Activated CD4-positive, alpha-beta T cell treated with anti-CD3 and anti-CD28 coated beads, Interleukin-2, Interleukin-4, amounts not matched to agents 100 ng/mL and 50 ng/mL, durations not matched to agents 16 hours and 8 hours (primary cell): ENCODE measurements at places on chromosomes 1 and 21.

- no peak for DNase-seq
These were observed 727.6 kb downstream of the PTPRU start for GRCh38 chr1:29963946-29964345.

- no peak for DNase-seq
These were observed 124.2 kb upstream of the IFFO2 start for GRCh38 chr1:19080721-19081120.

- no peak for DNase-seq
These were observed 460.5 kb upstream of the ADGRL2 start for GRCh38 chr1:81340239-81340638.

DNA sequence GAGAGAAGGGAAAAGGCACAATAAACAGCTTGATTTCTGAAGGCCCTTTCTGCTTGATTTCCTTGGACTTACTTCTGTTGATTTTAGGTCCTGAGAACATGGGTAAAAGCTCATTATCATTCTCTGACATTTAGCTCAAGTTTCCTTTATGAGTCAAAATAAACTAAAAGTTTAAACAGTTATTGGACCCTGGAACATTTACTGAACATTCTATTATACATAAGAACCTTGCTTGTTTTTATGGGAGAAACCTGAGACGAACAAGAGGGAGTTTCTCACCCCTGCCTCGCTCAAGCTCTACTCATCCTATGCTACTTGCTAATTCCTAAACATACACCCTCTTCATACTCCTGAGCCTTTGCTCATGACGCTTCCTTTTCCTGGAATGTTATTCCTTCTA, 538.3 kb upstream of the PKN2 start:
- no peak for DNase-seq

- DNase-seq = no peak
These were observed 8.2 kb downstream of the THRAP3 start for GRCh38 chr1:36232212-36233095.

DNA sequence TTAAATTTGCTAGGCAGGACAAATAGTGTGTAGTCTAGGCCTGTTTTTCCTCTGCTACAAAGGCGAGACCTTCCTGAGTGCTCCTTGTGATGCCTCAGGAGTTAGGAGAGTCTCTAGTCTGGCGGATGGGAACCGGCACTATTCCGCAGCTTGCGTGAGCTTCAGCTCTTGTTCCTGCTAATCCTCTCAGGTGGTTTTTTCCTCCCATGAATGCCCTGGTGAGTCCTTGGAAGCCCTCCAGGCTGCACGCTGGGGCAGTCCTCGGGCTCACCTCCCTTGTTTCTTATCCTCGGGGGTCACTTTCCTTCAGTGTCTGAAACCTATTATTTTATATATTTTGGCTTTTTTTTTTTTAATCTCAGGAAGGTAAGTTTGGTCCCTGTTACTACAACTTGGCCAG, 28.2 kb downstream of the UTS2 start:
- no peak for DNase-seq
